Upper lobe of left lung (tissue), 6 donors: ENCODE measurements at places on chromosomes 3 and 15.

DNA sequence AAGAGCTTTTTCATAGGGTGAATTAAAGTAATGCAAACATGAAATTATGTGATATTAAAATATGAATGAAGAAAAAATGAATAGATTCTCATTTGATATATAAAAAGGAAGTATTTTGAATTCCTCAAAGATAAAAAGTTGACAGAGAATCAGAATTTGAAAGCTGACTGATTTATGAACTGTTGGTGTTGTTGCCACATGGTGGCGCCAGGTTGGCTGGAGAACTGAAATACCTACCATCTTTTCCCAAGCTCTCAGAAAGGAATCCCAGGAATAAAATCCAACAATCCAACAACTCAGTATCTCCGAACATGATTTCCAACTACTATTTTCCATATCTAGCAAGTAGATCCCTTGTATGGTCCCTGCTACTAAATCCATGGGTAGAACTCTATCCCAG is 3.1 kb downstream of the MYRIP start:
- no peak for DNase-seq

GRCh38 chr3:13580256-13581023 is 31.5 kb downstream of the FBLN2 start:
- DNase-seq = no peak

- no peak for DNase-seq
Observed at GRCh38 chr3:142272200-142272891, 47.0 kb upstream of the GK5 start.

DNA sequence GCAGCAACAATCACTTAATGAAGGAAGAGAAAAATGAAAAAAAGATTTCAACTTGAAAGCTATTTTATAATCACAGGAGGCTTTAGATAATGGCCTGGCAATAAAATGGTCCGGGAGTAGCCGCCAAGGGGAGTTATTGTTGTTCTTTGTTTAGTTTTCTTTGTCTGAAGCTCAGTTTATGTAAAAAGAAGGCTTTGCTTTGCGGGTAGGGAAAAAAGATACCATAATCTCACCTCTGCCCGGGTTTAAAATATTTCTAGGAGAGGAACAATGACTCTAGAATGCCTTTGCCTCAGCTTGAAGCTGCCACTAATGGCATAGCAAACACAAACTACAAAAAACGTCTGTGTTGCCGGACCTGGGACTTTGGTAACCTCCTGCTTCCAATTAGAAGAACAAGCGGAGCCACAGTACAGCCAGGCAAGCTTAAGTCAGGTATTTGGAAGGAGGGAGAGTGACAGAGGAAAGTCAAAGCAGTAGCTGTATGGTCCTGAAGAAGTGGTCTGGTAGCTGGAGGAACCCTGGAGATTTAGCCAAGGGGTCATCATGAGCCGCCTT is 764.5 kb downstream of the TUSC7 start:
- no peak for DNase-seq

- DNase-seq = no peak
Observed at GRCh38 chr3:185699927-185700326, 113.8 kb downstream of the SENP2 start.

DNA sequence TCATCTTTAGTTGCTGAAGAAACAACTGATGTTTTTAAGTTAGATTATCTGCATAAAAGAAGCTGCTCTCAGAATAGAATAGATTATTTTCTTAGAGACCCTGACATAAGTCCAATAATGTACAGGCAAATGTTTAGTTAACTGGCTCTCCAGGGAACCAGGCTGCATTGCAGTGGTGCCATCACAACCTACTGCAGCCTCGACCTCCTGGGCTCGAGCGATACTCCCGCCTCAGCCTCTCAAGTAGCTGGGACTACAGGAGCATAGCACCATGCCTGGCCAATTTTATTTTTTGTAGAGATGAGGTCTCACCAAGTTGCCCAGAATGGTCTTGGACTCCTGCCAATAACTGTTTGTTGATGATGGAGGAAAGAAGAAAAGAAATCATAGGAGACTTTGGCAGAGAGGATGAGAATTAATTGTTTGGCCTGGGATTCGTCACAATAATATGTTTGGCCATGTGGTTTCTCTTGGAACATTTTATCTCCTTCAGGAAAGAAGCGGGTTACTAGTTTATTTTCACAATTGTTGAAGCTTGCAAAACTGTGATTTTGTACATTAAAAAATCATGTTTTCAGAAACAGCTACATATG is 429.2 kb downstream of the CADM2 start:
- DNase-seq = no peak

DNA sequence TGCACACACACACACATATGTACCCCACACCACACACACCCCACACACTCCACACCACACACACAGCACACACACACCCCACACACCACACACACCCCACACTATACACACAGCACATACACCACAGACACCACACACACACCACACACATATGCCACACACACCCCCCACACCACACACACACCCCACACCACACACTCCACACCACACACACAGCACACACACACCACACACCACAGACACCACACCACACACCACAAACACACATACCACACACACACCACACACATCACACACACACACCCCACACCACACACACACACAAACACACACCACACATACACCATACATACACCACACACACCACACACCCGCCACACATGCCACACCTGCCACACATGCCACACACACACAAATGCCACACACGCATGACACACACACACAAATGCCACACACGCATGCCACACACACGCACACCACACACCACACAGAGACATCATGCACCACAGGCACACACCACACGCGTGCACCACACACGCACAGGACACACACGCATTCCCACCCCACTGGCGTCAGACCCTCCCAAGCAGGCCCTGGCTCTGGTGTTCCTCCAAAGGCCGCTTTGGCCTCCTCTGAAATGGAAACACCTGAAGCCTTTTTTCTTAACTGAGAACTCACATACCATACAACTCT is 15.7 kb downstream of the CHST13 start:
- peak; percentile 18 for DNase-seq

GRCh38 chr15:50229336-50229735 is 36.2 kb downstream of the HDC start:
- DNase-seq = no peak

- no peak for DNase-seq
Observed at GRCh38 chr15:74632601-74633000, 17.0 kb downstream of the CLK3 start.

DNA sequence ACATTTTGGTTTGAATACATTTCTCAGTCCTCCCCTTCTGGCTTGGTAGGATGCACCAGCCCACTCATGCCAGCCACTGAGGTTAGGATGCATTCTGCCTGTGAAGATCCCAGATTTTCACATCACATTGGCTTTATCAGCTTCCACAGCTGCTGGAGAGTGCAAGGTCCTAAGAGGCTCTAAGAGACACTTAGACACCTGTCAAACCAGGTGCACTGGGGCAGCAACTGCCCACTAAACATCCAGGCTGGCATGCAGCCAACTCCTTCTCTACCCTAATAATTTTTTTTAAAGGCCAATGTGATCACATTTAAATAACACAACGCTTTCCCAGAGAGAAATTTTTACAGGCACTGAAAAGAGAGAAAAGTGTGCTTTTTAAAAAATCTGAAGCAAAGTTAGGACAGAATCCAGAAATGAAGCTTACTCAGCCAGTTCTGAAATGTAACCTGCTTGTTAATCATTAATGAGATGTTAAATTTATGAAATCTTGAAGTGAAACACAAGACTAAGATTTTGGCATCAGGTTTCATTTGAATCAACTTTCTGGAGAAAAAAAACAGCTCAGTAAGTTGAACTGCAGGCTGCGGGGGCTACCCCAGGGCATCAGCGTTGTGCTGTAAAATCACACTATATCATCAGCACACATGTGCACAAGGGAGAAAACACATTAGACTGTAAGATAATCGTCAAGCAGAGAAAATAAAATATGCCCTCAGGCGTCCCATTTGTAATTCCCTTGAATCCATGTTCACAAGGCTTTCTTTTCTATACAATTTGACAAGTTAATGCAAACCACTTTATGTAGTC is 312.9 kb downstream of the ZBBX start:
- no peak for DNase-seq

DNA sequence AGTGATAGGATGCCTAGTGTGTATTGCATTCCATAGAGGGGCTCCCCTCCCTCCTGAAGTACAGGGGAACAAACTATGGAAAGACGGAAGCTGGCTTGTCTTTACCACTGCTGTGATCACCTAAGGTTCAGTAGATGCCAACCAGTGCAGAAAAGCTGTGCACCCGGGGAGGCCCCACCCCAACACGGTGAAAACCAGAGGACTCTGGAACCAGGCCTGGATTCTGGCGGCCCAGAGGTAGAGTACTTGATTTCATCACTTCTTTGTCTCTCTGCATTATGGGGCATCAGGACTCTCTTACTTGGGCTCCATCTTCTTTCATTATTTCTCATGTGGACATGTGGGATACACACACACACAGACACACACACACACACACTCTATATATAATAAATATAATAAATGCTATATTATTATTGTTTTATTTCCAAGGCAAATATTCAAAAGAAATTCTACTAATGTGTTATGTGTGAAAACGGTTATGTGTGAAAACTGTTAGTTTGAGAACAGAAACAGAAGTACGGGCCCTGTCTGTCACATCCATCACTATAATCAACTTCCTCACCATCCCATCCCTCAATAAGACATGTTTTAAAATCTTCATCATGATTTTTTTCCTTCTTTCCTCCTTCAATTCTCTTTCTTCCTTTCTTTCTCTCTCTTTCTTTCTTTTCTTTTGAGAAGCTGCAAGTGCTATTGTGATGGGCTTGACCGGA is 152.4 kb upstream of the CMC1 start:
- no peak for DNase-seq

DNA sequence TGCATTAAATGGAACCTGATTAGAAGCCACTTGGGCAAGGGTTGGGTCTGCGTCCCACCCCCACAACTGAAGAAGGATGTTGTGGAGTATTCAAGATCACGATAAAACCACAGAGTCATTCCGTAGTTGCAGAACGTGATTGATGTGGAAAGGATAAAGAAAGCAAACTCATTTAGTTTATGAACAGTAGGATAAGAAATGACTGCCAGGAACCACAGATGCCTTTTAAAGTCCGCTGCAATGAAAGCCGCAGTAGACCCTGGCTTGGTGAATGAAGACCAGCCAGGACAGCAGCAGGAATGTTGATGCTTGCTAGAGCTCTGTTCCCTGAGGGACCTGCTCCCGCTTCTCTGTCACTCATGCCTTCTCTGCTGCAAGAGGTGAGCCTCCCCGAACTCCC is 111.5 kb downstream of the GABRG3 start:
- DNase-seq = no peak

GRCh38 chr3:25576146-25576545 is 88.6 kb downstream of the TOP2B start:
- DNase-seq = no peak

GRCh38 chr15:70586241-70586640 is 177.1 kb downstream of the UACA start:
- DNase-seq = no peak

DNA sequence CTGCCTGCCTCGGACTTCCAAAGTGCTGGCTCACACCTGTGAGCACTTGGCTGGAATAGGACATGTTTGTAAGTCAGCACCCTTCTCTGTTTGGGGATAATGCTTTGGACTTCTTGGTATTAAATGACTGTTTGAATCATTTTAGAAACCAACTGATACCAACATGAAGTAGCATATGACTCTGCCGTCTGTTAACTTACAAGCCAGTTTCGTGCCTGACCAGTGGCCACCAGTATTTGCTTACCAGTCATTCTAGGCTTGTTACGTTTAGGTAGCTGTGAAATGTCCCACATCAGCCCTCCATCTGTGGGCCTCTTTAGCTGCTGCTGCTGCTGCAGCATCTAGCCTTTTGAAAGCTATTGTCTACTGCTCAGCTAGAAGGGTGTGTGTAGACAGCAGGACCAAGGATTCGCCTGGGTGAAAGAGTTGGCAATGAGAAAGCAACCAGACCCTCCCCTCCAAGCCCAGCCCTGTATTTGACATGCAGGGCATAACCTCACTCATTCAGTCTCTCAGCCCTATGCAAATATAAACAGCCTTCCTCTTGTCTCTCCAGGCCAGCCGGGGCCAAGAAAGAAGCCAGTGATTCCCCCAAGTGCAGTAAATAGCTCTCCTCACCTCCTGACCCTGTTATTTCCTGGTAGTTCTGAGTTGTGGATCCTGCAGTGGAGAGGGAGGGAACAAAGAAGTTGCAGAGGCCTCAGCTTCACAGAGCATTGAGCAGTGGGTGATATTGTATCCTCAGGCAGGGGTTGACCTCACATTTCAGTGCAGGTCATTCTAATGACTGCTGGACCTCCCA is 51.0 kb downstream of the NKIRAS1 start:
- DNase-seq = no peak

DNA sequence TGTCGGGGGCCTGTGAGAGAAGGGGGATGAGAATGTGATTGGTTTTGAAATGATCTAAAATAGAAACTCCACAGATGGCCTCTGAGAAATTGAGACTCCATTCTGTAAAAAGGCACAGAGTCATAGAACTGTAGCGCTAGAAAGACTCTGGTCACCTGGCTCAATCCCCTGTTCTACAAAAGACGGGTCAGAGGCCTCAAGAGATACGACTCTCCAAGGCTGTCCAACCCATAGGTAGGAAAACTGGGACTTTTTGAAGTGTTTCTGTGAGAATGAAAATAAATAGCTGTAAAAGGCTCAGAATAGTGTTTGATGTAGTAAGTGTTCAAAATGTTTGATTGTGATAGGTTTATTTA is 11.7 kb upstream of the TMC3 start:
- no peak for DNase-seq
